Activated CD8-positive, alpha-beta memory T cell treated with anti-CD3 and anti-CD28 coated beads for 1 hour (primary cell): ENCODE measurements at places on chromosomes 2 and 18.

DNA sequence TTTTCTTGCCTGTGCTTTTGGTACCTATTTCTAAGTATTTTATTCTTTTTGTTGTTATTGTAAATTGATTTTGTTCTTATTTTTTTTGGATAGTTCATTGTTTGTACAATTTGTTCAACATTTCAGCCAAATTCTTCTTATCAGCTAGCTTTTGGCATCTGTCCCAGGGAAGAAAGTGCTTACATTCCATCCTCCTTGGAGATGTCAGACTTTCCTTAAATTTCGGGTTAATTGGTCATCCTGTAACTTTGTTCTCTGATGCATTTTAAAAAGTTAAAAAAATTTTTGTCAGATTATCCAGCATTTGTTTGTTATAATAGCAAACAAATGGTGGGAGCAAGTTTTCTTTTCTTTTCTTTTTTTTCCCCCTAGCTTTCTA, 60.3 kb downstream of the PTH2R start:
- no peak for DNase-seq

DNA sequence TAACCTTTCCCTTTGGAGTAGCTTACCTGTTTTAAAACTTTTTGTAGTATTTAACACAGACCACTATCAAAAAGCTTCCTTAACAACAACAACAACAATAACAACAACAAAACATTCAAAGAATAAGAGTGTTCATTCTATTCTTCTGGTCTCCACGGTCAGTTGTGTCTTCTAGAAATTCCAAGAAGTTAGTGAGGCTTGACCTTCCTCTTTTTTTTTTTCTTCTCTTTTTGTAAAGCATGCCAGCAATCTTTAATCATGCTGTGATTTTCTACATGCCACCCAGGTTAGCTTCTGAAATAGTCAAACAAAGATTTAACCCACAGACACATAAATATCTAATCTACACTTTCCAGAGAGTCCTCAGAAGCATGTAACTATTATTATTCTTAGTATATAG, 28.4 kb upstream of the KLHL14 start:
- no peak for DNase-seq

GRCh38 chr2:197628043-197628500, 47.3 kb downstream of the RFTN2 start:
- no peak for DNase-seq

DNA sequence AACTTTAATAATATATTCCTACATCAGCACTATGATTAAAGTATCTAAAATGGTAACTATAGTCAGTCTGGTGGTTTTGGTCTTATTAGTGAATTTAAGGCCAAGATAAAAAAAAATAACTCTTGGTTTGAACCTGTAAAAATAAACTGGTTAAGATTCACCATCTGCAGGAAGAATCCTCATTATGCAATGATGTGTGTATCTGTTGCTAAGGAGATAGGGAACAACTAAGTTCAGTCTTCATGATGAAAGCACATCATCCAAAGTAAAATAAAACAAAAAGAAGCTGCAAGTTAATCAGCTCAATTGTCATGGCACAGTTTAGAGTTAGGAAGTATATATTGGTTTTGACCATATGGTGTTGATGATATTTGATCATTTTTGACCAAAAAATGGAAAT, 466.0 kb downstream of the NYAP2 start:
- DNase-seq: no peak

GRCh38 chr18:28523758-28524475, 347.0 kb upstream of the CDH2 start:
- no peak for DNase-seq

- DNase-seq: no peak
These were observed 60.7 kb downstream of the LYPD1 start for GRCh38 chr2:132609101-132609890.

GRCh38 chr2:164882276-164882675, 40.7 kb upstream of the COBLL1 start:
- no peak for DNase-seq

GRCh38 chr18:5900262-5900661, 4.9 kb upstream of the TMEM200C start:
- DNase-seq: no peak

DNA sequence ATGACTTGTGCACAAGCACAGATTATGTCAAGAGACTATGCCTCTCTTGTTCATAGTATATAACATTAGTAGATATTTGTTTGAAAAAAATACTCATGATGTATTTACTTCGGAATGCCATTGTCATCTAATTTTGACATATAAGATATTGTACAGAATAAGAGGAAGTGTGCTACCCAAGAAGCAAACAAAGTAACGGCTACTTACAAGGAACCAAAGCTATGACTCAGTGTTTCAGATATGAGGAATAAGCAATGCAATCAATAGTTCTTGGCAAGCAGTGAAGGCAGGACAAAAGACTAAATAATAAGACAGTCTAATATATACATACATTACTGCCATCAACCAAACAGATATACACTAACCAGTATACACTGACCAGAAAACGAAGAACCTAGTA, 256.3 kb downstream of the CCDC178 start:
- no peak for DNase-seq

DNA sequence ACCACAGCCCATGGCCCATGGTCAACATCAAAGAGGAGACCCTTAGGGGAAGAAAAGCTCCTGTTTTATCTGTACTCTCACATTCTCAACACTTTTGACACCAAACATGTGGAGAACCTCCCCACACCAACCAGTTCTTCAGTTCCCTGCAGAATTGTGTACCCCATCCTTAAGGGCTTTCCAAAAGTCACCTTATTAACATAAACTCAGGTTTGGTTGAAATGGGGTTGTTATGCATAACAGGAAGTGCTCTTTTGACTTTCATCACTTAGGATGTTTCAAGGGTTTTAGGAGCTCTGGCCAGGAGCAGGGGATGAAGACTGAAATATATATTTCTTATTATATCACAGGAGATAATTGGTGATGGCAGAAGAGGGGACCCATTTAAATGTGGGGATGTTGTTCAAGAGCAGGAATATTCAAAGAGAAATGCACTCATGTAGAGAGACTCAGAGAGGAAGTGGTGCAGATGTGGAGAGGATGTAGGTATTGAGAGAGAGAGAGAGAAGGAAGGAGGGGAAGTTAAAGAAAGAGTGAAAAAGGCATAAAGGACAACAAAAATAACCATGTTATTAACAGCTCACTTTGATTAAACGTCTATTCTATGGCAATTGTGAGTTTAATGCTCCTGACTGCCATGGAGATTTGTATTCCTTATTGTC, 35.2 kb downstream of the SP140L start:
- no peak for DNase-seq

DNA sequence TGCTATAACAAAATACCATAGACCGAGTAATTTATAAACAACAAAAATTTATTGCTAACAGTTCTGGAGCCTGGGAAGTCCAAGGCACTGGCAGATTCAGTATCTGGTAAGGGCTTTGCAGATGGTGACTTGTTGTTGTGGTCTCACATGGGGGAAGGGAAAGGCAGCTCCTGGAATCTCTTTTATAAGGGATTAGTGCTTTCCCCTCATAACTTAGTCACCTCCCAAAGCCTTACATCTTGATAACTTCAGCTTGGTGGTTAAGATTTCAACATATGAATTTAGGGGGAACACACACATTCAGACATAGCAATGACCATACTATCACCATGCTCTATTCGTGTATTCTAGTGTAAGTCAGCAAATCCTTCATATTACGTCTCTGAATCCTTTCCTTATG, 447.6 kb upstream of the TCF4 start:
- no peak for DNase-seq

- no peak for DNase-seq
These were observed 262.8 kb downstream of the KCNE4 start for GRCh38 chr2:223314811-223315210.

GRCh38 chr2:98457045-98457696, 12.5 kb downstream of the INPP4A start:
- DNase-seq: no peak

GRCh38 chr2:50952596-50952995, 79.3 kb downstream of the NRXN1 start:
- no peak for DNase-seq

GRCh38 chr18:47036298-47036874, 965 bp upstream of the ELOA2 start:
- DNase-seq: no peak

DNA sequence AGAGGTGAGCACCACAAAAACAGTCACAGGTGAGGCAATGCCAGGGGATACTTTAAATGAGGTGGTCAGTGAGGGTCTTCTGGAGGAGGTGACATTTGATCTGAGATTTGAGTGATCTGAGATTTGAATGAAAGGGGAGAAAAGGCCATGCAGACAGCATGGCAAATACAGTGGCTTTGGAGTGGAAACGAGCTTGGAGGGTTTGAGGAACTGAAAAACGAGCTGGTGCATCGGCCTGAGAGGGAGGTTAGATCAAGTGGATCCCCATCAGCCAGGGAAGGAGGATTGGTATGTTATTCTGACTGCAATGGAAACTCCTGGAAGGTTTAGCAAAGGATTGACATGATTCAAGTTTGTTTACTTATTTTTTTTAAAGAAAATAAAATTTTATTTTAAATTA, 245.1 kb downstream of the KCNS3 start:
- DNase-seq: no peak

GRCh38 chr18:22826726-22827125, 106.4 kb upstream of the RBBP8 start:
- DNase-seq: no peak

GRCh38 chr18:23087352-23087751, 47.9 kb upstream of the CABLES1 start:
- no peak for DNase-seq
